Activated naive CD4-positive, alpha-beta T cell treated with anti-CD3 and anti-CD28 coated beads, Interleukin-2, amount 50 U/mL, for 16 hours (primary cell): ENCODE measurements at places on chromosomes 7 and 10.

DNA sequence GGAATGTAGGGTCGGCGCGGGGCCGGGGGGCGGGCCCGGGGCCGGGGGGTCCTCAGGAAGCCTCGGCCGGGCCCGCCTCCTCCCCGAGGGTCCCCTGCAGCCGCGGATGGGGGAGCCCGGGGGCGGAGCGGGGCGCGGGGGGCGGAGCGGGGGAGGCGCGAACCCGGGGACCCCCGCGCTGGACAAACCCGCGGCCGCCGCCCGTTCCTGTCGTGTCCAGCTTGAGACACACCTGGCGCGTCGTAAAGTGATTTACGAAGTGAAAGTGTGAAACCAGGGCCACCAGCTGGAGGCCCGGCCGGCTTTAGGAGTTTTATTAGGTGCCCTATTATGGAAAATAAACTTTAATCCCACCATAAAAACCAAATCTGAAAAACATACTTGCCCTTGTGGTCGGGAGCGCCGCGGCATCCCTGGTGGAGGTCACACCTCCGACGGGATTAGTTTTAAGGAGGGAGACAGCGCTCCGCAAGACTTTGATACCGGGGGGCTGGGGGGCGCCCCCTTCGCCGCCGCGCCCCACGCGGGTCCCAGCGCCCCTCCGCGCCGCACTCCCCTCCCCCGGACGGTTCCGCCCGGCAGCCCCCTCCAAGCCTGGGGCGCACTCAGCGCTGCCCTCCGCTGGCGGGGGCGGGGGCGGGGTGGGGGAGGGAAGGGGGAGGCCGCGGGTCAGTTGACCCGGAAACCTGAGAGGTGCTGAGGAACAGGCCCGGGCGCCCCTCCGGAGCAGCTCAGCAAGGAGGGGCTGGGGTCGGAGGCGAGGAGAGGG, 10.3 kb downstream of the MNX1 start:
- no peak for DNase-seq

GRCh38 chr10:68082872-68083271, 7.8 kb upstream of the HERC4 start:
- DNase-seq, result no peak

- no peak for DNase-seq
These were observed 8.8 kb upstream of the ATRNL1 start for GRCh38 chr10:115084277-115084850.

GRCh38 chr7:92255308-92255707, 9.5 kb downstream of the ANKIB1 start:
- DNase-seq, result no peak

DNA sequence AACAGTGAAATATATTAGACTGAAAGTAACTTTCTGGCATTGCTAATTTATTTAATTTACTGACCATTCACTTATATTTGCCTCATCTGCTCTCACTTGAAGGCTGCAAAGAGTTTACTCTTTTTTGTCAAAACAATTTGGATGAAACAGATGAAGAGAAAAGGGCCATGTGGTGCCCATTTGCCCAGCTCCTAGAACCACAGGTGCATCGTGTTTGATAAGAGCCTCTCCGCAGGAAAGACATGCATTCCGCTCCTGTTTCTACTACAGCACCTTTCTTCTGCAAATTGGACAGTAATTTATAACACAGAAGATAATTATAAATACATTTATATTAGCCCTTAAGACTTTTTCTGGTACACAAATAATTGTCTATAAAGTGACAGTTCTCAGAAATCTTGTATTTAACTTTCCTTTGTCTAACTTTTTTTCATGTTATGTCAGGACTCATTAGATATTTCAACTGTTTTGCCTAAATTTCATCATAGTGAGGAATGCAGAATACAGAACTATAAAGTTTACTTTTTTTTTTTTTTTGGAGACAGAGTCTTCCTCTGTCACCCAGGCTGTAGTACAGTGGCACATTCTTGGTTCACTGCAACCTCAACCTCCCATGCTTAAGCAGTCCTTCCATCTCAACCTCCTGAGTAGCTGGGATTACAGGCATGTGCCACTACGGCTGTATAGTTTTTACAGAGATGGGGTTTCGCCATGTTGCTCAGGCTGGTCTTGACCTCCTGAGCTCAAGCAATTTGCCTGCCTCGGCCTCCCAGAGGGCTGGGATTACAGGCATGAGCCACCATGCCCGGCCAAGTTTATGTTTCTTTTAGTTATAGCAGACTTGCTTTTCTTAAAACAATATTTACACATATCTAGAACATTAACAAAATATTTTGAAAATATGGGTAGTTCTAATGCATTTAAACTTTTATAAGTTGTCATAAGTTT, 869 bp downstream of the LAMB4 start:
- DNase-seq, result no peak

GRCh38 chr7:32542595-32542994, 47.3 kb downstream of the AVL9 start:
- DNase-seq, result no peak

DNA sequence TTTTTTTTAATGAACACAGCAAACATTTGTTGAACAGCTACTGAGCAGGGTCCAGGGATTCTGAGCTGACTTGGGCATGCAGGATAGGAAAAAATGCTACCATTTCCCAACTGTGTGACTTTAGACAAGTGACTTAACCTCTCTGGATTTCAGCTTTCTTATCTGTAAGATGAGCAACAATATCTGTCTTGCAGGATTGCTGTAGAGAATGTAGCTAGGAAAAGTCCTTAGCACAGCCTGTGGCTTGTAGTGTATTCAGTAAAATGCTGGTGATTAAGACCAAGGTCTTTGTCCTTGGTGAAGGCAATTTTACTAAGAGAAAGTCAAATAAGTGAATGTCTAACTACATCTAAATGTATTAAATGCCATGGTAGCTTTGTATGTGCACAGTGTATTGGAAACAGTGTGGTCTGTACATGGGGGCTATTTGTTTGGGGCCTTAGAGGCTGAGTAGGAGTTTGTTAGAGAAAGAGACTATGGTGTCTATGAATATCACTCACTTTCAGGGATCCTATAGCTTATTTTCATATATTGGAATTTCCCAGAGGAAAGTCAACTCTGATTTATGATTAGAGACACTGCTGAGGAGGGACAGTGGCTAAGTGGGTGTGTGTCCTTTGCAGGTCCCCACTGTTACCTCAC, 118.9 kb downstream of the CDH23 start:
- no peak for DNase-seq

DNA sequence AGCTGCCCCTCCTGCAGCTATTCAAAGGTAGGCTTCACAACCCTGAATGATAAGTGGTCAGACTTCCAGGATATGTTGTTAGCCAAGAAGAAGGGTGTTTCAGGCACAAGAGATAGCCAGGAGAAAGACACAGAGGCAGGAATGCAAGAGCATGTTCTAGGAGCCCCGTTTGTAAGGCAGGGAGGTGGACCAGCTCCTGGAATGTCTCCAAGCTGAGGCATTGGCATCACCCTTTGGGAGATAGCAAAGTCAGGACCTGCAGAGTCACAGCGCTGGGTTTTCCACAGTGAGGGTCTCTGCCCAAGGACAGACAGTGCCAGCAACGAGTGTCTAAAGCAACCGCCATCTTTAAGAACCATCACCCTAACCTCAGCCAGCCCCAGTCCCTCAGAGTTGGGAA, 484.5 kb upstream of the ZMIZ1 start:
- DNase-seq, result no peak

- no peak for DNase-seq
These were observed 50.3 kb downstream of the CCDC6 start for GRCh38 chr10:59856104-59856503.

DNA sequence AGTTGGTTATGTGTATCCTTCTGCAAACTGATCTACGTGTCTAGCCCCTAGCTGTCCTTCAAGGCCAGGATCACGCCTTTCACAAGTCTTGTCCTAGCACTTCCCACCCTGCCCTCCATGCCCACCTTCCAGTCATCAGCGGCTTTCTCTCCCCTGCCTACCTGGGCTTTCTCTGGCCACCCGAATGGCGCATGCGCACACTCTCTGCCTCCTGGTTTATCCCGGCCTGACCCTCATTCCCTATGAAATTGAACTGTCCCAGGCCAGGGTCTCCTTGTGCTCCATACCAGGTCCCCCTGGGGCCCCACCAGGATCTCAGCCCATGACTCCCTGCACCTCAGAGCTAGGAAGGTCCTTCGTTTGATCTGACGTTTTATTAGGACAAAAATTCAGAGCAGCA, 31.6 kb upstream of the CTBP2 start:
- DNase-seq, result no peak

GRCh38 chr10:112887968-112888367, 62.1 kb upstream of the TCF7L2 start:
- no peak for DNase-seq

DNA sequence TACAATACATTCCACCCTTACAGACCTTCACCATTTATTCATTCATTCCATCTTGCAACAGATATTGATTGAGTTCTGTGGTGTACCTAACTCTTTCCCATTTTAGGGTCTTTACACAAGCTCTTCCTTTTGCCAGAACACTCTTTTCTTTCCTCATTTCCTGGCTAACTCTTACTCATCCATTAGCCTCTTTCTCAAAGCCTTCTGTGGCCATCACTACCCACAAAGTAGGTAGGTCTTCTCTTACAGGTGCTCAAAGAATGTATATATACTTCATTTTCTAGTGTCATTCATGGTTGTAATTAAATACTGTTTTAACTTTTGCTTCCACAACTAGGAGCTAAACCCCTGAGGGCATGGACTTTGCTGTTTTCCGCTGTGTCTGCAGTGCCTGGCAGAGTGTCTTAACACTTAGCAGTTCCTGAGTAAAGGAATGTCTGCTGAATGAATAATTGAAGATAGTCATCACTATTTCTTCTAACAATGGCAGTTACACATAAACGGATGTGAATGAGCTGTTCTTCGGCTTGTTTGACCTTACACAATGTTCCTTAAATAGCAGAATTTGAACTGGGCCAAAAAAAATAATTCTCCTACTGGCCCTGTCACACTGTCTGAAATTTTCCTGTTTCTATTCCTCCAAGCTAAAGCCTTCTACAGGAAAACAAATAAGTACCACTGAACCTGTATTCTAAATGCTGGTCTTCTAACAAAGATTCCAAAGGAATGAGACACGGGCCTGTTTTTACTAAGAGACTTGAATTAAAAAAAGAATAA, 15.1 kb downstream of the BCAP29 start:
- no peak for DNase-seq

DNA sequence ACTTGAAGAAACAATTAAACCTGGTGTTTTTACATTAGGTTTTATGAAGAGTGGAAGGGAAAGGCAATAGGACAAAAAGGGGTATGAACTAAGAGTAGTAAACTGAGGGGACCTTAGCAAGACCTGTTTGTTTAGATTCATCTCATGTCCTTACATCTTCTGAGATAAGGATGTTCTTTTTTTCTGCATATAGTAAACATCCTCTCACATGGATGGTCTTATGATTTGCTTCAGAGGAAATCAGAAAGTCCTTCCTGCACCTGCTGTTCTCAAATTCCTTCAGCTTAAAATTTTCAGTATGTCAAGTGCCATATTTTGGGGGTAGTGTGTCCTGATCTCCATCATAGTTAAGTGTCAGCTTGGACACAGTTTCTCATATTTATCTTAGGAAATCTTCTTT, 232.6 kb downstream of the ADK start:
- no peak for DNase-seq

DNA sequence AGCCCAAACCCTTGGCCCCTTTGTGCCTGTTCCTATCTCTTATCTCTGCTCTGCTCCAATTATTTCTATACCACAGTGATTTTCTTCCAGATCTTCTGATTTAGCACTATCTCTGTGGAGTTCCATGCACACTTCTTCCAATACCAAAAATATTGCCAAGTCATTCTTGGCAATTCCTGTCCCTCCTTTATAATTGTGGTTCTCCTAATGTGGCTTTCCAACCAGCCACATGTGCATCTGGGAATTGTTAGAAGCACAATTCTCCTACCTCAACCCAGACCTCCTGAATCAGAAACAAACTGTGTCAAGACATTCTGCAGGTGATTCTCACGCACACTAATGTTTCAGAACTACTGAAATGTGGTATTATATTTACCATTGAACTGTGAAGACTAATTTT, 447.8 kb upstream of the IGFBP3 start:
- no peak for DNase-seq

DNA sequence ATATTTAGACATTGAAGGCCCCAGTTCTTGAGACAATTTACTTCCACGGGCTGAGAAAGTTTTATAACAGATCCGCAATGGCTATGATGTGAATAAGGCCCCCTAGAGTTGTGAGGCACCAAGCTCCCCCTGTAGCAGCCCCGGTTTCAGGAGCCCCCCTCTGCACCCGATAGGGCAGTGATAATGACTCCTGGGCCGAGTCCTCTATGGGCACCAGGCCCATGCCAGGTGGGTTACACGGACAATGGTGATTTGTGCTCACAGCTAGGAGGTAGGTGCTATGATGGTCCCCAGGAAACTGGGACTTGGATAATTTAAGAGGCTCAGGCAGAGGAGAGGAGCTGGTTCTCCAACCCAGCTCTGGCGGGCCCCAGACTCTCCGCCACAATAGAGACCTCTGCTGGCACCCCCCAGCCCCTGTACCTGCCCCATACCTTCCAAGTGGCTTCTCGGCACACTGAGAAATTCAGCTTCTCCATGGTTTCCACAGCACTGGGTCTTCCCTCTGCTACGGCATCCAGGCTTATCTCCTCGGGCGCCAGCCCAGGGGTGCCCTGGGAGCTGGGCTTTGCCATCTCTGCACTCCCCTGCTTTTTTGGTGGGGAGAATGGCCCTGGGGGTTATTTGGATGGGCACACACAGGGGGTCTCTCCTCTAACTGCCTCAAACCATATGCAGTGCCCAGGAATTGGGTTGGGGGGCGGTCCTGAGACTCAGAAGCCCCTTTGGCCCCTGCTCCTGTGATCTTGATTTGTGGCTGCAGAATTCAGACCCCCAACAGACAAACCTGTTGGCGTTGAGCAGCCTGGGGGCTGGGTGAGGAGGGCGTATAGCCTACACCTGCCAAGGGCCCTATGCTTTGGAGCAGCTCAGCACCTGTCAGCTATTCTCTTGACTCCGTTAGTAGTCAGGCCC, 12.2 kb upstream of the KCP start:
- no peak for DNase-seq

DNA sequence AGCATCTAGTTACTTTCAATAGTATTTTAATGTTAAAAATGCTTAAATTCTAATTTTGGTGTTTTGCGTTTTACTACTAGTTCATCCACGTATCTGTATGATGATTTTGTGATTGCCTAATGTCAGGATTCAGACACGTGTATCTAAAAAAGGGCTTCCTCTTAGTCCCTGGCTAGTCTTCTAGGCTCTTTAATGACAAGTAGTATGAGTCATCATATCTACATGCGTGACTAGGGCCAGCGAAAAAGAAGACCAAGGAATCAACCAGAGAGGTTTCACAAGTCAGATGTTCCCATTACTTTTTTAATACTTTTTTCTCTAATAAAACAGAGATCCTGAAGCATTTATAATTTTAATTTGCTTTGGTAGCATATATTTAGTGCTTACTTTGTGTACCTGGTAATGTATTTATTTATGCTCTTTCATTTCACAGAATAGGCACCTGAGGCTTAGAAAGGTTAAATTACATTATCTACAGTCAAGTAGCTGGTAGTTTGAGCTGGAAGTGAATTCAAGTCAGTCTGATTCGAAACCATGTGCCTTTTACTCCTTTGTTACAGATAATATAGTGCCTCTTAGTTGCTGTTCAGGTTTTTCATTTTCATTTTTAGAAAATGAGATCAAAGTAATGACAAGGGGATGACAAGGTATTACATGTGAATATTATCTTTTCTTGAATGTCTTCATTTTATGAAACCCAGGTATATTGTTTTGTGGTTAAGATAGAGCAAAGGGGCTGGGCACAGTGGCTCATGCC, 140.3 kb downstream of the FOXP2 start:
- DNase-seq, result no peak

GRCh38 chr10:102134416-102134815, 1.6 kb downstream of the PPRC1 start:
- DNase-seq, result no peak
